ENCODE measurements at places on chromosomes 12 and 14.

GRCh38 chr14:106277503-106277902, 751.1 kb downstream of the TMEM121 start:
- no peak for DNase-seq

- no peak for DNase-seq
These were observed 40.1 kb downstream of the PTGER2 start for GRCh38 chr14:52354242-52354641.

DNA sequence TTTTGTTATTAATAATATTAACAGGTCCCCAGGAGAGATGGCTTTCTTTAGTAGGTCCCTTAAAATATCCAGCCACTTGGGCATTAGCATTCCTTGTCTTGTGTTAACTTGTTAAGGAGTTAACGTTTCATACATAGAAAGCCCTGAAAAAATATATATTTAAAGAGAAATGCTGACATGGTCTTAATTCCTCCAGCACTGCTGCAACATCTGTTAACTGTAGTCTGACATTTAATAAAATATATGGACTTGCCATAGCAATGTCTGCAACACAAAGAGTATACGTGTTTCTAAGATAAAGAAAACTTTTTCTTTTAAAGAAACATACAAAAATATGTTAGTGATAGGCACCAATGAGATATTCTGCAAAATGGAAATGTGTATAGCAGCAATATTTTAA, 10.0 kb downstream of the SLC38A4 start:
- DNase-seq = no peak

GRCh38 chr12:83859021-83859420, 1053.6 kb downstream of the SLC6A15 start:
- no peak for DNase-seq

GRCh38 chr14:100587763-100588411, 670 bp upstream of the BEGAIN start:
- no peak for DNase-seq

GRCh38 chr12:5945071-5946008, at the start of gene ANO2:
TSS of gene ANO2 (minus strand) at chr12:5945259. CDS start at chr12:5945217, 42 bp downstream.
- DNase-seq = no peak

DNA sequence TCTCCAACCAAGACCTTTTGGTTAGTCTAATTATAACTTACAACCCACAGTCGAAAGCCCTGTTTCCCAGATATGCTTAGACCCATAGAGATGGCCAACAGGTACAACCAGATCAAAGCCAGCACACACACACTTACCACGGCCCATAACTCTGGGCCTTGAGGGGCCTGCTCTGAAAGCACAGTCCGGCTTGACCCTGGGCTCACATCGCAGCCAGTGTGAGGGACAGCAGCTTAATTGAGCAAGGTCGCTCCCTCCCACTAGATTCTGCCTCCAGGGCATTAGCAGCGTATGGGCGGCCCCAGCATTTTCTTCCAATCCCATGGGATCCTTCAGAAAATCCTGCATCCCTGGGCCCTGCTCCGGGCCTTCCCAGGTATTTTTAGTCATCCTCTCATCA, 157.4 kb upstream of the FKBP4 start:
- no peak for DNase-seq

DNA sequence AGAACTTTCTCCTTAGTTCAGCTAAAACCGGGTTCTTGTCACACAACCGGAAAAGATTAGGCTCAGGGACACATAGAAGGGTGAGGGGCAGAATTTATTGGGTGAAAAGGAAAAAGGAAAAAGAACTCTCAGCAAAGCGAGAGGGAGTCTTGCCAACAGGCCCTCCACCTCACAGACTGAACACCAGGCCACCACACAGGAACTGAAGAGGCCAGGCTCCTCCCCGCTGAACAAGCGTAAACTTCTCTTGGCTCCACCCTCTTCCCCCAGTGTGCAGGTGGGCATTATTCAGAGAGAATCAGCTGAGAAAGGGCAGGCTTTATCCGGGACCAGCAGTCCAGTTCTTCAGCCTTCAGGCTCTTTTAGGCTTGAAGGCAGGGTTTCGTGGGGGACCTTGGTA, 125.6 kb upstream of the FGD4 start:
- DNase-seq = no peak

DNA sequence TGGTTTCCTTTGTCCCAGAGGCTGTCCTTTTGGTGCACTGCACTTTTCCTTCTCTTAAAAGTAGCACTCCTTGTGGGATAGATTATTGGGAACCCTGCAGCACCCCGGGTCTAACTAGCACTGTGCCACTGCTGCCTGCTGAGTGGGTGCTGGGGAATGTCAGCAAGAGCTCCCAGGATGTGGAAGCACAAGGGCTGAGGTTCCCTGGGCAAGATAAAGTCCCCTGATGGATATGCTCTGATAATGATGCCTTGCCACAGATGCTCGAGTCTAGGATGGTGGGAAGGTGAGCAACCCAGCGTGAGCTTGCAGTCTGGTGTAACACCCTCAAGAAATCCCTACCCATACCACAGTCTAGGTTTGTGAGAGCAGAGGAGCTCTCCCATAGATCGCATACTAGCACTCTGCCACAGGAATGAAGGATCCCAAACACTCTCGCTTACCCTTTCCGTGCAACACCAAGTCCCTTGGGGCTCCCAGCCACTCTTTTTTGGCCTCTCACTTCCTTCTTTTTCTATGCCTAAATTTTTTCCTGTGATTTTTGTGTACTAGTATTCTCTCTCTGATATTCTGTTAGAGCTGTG, 32.6 kb downstream of the USP15 start:
- no peak for DNase-seq

GRCh38 chr12:52062167-52063081, 7.4 kb upstream of the ATG101 start:
- no peak for DNase-seq

DNA sequence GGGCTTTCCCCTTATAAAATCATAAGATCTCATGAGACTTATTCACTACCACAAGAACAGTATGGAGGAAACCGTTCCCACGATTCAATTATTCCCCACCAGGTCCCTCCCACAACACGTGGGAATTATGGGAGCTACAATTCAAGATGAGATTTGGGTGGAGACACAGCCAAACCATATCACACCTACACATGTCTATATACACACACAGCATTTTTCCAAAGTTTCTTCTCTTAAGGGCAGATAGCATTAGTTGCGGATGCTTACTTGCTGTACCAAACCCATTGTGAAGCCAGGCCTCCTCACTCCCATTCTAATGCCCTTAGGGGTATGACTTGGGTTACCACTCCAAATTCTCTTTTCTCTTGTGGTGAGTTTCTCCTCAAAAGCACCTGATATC, 104.1 kb upstream of the RAP1B start:
- no peak for DNase-seq

DNA sequence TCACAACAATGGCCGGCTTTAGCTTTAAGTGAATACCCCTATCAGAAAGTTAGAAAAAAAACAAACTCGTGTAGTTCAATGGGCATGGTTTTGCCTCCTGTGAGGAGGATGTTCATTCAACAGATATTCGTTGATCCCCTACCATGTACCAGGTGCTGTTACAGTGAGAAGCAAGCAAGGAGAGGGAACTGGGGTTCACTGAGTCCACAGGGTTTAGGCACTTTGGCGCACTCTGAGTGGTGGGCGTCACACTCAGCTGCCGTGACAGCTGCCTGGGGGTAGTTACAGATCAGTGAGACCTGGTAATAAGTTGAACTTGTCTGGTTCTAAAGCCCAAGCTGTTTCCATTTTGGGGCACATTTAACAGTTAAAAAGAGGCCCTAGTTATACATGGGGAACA, 74.2 kb downstream of the PAPOLA start:
- DNase-seq = no peak

- DNase-seq = peak; percentile 50
These were observed 295.7 kb upstream of the PRKD1 start for GRCh38 chr14:30223385-30223785.

- DNase-seq = no peak
These were observed 61.4 kb downstream of the HMGA2 start for GRCh38 chr12:65885716-65886115.

GRCh38 chr12:80186727-80187217, 87.4 kb downstream of the OTOGL start:
- peak; percentile 85 for DNase-seq

GRCh38 chr12:124545508-124546418, 21.6 kb downstream of the NCOR2 start:
- no peak for DNase-seq

DNA sequence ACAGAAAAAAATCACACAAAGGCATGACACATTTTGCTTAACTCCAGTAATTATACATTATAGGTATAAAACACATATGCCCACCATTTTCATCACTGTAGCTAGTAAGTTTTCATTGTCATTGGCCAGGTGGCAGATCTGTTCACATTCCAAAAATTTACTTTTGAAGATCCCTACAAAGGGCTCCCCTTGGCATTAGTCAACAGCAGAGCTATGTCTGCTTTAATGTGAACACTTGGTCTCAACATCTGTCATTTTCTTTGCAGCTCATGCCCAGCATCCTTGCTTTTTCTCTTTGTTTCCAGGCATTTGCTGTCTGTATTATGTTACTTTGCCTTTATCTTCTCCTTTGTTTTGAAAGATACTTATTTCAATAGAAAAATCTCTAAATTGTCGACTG, 519.1 kb upstream of the FOXG1 start:
- DNase-seq = peak; percentile 63

GRCh38 chr12:40999210-40999609, 188.9 kb upstream of the PDZRN4 start:
- DNase-seq = no peak

- DNase-seq = no peak
These were observed 173.1 kb downstream of the FLRT2 start for GRCh38 chr14:85702997-85703396.

- DNase-seq = no peak
These were observed 328.1 kb upstream of the KITLG start for GRCh38 chr12:88908345-88908744.

DNA sequence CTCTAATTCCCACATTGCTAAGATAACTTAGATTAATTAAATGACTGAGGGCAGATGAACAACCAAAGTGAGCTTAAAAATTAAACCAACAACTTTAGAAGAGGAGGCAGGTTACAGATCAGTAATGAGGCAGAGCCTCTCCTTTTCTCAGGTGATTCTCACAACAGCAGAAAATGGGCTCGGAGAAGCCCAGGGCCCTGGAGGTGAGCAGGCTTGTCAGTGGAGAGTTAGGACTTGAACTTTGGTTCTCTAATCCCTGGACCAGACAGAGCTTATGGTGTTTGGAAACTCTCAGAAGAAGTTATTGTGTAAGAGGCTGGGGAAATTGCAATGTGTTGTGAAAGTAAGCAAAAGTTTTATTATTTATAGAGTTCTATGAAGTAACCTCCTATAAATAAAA, 2.8 kb downstream of the TRHDE start:
- no peak for DNase-seq

DNA sequence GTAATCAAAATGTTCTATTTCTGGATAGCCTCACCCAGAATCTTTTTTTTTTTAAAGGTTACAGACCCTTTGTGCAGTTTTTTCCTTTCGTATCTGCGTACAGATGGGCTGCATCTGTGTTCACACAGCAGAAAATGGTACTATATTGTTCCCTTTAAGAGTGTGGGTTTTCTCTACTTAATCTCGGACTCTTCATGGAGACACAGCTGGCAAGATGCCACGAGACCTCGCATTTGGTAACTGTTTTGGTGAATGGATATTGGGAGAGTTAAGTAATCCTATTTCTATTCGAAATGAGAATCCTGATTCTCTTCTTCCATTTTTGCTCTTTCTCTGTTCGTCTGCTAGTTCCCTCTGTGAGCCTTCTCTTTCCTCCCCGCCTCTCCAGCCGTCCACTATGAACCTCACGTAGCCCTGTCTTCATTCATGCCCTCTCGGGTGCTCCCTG, 85.7 kb downstream of the SAMD4A start:
- no peak for DNase-seq

GRCh38 chr12:685388-685787, 22.1 kb upstream of the NINJ2 start:
- DNase-seq = peak; percentile 36

GRCh38 chr12:62158461-62159360, 101.5 kb upstream of the USP15 start:
- no peak for DNase-seq

DNA sequence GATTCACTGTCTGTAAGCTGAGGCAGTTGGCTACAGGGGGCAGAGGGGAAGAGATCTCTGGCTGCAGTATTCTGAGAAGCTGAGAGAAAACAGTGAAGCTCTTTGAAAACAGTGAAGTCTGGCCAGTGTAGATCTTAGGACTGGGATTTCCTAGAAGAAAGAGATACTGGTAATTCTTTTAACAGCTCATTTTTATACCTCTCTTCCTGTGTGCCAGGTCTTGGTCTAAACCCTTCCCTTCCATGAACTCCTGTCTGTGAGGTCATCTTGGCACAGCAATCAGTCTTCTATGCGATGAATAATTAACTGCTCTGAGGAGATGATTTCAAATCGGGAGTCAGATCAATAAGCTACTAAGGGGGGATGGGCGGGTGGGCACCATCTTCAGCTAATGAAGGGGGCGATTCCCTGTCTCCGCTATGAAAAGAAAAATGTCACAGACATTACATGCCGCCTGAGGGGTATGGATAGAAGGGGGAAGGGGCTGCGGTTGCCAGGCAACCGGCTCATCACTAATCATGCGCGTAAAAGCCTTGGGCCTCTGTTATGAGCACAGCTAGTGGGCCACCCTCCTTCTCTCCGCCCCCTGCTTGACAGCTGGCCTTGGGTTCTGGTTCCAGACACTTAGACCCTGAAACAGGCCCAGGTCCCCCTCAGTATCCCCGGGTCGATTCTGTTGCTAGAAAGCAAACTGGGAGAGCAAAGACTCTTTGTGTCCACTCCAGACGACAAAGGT, 75.3 kb upstream of the CEP83 start:
- DNase-seq = no peak

DNA sequence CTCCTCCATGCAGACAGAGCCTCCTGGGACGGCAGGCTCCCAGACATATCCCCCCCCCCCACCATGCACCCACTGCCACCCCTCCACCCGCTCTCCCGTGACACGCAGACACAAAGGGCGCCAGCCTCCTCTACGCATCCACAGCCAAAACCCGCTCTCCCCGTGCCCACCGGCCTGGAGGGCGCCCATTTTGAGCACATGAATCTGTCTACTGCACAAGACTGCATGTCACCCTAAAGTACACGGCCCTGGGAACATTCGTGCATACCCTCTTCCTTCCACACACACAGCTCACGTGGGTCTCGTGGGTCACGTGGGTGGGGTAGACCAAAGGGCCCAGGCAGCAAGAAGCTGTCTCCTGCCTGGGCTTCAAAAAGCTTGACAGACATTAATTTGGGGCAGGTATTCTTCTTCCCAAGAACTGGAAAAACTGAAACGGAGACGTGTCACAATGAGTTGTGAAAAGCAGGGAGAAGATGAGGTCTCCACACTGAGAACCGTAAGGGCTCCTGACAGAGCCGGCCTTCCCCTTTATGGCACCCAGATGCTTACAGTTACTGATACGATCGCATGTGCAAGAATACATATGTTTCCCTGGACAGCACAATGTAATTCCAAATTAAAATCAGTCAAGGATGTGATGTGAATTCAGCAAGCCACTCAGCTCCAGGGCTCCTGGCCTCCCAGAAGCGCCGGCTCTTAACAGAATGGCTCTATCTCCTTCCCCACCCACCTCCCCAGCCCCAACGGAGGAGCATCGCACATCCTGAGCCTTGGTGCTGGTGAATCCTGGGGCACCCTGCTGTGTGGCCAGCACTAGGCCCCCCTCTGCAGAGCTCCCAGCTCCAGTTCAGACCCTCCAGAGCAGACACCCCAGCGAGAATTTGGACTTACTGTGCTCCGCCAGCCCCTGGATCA, 1.9 kb downstream of the TGFB3 start:
- peak; percentile 44 for DNase-seq

All from NCI-H446 (cell line).